ENCODE measurements at places on chromosomes 16 and 17.

- no peak for DNase-seq
Measured at GRCh38 chr16:4351880-4352279, 759 bp upstream of the PAM16 start.

- DNase-seq, result no peak
Measured at GRCh38 chr17:13475574-13476223, 126.0 kb downstream of the HS3ST3A1 start.

DNA sequence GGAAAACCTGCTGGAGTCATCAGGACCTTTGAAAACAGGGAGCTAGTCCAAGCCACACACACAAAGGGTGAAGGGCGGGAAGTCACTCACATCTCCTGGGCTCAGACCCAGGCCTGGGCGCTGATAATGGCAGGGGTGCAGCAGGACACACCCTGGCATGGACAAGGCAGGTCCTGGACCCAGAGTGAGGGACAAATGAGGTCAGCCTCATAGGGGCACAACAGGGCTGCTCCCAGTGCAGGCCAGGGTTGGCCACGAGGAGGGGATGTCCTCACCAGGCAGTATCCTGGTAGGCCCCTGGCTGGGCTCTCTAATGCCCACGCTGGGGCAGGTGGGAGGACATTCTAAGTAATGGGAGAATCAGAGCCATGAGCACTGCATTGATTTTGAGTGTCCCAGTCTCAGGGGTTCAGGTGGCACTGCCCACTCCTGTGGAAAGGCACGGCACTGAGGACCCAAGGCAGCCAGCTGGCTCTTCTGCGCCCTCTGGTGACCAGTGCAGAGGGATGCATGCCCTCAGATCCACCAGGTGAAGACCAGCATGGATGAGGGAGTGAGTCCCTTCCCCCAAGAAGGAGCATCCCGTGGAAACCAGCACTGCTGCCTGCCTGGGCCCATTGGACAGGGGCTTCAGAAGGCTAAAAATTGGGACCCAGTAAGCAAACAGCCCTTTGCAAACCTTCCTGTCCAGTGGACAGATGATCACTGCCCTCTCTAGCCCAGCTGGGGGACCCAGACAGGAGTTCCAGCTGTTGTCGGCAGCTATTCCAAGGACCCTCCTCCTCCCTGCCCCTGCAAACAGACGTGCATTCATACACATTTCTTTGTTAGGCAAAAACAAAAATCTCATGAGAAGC, 23.4 kb upstream of the SREBF1 start:
- DNase-seq, result peak; percentile 69

- peak; percentile 79 for DNase-seq
Measured at GRCh38 chr17:43917348-43918025, 10.2 kb upstream of the MPP2 start.

DNA sequence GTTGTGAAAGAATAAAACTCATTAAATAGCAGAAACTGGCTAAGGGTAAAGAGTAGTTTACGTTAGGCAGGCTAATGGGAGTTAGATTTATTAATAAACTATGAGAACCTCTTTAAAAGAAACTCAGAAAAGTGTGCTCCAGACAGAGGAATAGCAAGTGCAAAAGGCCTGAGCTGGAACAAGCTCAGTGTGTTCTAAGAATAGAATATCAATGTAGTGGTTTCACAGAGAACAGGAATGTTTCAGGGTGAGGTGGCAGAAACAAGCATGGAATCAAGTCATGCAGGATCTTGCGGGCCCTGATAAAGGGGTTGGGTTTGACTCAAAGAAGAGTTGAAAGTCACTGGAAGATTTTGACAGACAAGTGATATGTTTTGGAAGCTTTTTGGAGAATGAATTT, 164.0 kb upstream of the HS3ST3A1 start:
- DNase-seq, result no peak

DNA sequence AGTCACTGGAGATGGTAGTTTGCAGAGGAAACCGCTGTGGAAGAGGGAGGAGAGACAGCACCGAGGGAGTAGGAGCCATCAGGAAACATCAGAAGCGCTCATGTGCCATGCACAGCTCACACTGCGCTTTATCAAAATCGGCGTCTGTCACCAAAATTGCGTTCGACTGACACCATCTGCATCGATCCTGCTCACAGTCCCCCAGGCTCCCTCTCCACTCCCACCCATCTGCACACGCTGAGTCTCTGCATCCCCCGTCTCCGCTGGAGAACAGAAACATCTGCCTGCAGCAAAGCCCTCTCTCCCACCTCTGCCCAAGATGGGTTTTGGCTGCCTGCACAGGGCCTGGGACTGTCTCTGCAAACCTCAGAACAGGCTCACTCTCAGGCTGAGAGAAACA, 187.5 kb upstream of the RPL38 start:
- DNase-seq, result no peak

- no peak for DNase-seq
Measured at GRCh38 chr17:42236760-42237159, 39.4 kb downstream of the STAT5B start.

DNA sequence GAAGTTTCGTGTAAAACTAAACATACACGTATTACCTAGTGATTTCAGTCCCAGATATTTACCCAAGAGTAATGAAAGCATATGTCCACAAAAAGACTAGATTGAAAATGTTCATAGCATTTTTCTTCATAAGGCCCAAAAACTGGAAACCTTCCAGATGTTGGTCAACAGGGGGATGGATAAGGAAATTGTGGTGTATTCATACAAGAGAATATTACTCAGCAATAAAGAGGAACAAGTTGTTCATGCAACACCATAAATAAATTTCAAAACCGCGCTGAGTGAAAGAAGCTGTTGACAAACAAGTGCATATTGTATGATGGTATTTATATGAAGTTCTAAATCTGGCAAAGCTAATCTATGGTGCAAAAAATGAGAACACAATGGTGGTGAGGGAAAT, 54.1 kb upstream of the NFAT5 start:
- DNase-seq, result no peak

DNA sequence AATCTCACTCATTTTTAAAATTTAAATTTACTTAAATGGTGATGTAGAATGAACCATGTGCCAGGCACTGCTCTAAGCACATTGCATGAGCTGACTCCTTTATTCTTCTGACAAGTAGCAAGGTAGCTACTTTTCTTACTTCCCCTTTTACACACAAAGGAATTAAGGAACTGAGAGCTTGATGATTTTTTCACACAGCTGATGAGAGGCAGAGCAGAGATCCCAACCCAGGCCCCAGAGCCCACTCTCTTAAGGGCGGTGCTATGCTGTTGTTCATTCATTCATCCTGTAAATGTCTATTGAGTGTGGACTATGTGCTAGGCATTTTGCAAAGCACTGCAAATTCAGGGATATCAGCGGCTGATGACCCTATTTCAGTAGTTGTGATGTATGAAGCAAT, 17.9 kb downstream of the SEC14L5 start:
- peak; percentile 76 for DNase-seq

GRCh38 chr16:30937692-30938091, 11.2 kb upstream of the ORAI3 start:
- DNase-seq, result no peak

DNA sequence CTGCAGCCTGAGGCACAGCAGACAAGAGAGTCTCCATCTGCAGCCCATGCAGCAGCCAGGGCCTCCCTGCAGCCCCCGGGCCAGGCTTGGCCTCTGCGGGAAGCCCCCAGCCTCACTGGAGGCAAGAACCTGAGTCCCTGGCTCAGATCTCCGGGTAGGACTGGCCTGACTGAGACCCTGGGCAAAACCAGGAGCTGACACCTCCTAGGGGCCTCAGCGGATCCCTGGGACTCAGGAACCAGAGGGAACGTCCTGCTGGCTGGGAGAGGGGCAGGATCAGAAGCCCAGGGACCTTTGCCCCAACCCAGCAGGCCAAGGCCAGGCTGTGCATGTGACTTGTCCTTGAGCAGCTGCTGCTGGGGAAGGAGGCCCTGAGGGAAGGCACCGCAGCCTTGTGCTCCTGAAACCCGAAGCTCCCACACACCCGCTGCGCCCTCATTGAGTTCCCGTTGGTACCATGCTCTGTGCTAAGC, 1.7 kb upstream of the PRSS21 start:
- DNase-seq, result no peak

- no peak for DNase-seq
Measured at GRCh38 chr16:84614968-84615813, 2.7 kb downstream of the COTL1 start.

- peak; percentile 43 for DNase-seq
Measured at GRCh38 chr16:53041320-53042051, 11.2 kb downstream of the CHD9NB start.

- no peak for DNase-seq
Measured at GRCh38 chr17:35799942-35800341, 4.5 kb upstream of the MMP28 start.

- no peak for DNase-seq
Measured at GRCh38 chr16:65754820-65755691, 611.4 kb upstream of the CDH5 start.

- no peak for DNase-seq
Measured at GRCh38 chr17:80594431-80595269, 50.0 kb downstream of the RPTOR start.

DNA sequence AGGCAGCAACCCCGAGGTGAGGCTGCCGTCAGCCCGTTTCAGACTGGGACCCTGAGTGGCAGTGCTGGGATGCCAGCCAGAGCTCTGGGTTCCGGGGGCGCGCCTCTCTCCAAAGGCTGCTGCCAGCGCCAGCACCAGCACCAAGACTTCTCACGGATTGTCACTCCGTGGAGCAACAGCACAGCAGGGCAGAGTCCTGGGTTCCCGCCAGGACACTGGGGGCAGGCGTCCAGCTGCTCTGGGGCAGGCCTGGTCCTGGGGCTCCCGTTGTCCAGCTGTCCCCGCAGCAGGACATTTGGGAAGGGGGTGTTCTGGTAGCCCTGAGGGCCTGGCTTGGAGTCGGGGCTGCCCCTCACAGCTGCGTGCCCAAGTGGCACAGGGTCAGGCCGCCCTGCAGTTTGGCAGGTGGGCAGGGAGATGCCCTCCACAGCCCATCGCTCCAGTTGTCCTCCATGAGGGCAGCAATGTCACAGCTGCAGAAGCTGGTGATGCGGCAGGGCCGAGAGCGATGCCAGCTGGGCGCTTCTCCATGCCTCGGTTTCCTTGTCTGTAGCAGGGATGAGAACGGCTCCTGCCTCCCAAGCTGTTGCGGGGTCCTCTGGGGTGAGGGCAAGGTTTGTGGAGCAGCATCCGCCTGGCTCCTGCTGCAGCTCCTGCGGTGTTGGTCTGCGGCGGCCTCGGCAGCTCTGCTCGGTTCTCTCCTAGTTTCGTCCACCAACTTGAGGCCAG, 137.3 kb upstream of the CIBAR2 start:
- DNase-seq, result no peak

- no peak for DNase-seq
Measured at GRCh38 chr17:73663614-73664013, 19.4 kb upstream of the SDK2 start.

DNA sequence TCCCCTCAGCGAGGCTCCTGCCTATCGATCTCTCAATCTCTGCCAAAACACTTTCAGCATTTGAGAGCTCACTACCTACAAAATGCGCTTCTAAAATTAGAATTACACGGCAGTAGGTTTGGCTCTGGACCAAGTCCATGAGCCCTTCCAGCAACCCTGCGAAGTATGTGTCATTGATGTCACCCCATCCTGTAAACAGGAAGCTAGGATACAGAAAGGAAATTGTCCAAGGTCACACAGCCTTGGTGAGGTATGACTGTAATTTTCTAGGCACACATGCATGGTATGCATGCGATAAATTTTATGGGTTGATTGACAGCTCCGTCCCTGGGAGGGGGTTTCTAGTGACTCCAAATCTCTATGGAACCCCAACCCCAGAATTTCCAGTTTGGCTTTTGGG, 330.3 kb upstream of the CDH5 start:
- DNase-seq, result no peak

DNA sequence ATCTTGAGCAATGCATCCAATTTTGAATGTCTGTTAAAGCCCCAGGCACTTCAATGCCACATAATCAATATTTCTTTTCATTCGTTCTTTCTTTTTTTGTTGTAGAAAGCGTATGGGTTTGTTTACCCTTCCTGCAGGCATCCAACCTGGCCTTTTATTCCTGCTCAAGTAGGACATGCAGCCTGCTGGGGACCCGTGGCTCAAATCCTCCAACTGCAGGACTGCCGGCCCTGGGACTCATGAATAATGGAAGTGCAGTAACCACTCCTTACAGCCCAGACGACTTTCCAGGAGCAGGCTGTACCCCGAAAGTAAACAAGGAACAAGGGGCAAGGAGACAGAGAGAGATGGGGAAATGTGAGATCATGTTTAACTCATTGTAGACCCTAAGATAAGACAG, 126.4 kb downstream of the SALL1 start:
- no peak for DNase-seq

DNA sequence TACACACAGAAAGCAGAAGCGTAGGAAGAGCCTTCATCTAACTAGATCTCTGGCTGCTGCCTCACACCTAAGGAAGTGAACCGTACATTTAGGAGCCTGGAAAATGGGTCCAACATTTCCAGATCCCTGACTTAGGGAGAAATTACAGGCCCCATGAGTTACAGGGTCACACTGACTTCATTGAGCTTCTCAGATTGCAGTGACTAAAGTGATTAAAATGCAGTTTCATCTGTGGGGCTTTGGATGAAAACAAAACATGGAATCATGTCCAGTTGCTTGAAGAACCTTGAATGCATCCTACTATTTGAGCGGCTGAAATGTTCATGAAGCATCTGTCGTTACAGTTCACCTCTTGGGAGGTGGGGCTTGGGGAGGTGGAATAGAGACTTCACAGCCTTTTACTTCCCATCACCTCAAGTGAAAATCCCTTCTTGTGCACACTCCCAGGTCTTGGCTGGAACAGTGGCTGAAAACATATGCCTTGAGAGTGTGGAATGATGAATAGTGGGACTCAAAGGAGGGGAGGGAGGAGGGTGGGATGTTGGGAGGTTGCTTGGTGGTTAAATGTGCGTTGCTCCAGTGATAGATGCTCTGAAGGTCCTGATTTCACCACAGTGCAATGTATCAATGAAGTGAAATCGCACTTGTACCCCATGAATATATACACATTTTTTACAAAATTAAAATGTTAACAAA, 19.7 kb downstream of the TEKT3 start:
- DNase-seq, result no peak

- no peak for DNase-seq
Measured at GRCh38 chr16:55543472-55543871, 23.0 kb upstream of the CAPNS2 start.

DNA sequence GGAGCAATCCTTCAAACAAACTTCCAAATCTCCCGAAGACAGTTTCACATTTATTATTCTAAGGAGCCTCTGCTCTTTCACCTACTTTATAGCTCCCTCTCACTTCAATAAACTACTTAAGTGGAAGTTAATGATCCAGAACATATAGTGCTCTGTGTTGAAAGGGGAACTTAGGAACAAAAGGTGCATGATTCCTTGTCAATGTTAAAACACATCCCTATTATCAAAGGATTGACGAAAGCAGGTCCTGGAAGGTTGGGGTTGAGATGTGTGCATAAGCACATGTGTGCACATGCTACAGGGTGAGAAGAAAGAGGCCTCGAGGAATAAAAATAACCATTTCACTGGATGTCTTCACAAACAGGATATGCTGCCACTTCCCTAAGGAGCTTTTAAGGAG, 170.3 kb downstream of the SLC39A11 start:
- no peak for DNase-seq

DNA sequence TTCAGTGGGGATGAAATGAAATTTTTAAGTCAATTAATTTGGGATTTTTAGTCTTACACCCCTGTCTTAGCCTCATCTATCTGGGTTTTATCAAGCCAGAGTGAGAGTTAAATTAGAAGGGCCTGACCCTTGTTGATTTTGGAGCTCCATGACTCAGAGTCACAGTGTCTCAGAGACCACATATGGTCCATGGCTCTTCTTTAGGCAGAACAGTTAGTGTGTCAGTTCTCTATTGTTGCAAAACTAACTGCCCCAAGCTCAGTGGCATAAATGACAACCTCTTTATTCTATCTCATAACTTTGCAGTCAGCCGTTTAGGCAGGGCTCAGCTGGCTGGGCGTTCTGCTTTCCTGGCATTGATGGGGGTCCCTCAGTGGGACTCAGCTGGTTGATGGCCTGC, 44.7 kb downstream of the IRF8 start:
- no peak for DNase-seq

Measured in GM12865 (cell line).